ENCODE measurements at places on chromosomes 4 and X.

DNA sequence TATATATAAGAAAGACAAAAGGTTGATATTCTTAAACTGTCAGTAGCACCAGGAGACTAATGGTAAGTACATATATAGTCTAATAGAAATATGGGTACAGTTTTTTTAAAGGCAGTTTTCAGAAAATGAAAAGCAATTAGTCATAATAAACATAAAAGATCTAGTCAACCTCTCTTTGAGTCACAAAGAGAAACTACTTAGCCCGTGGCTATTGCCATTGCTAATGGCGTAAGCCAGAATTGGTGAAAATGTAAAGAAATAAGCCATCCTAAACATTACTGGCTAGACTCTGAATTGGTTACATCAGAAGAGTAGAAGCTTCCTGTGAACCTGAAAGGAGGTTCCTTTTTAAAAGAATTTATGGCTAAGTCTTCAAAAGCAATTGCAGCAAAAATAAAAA is 668.7 kb upstream of the CPEB2 start:
- DNase-seq = no peak

GRCh38 chrX:12972243-12972642 is 2.7 kb upstream of the TMSB4X start:
- DNase-seq = no peak

GRCh38 chr4:152247271-152247975 is 288.5 kb downstream of the FBXW7 start:
- no peak for DNase-seq

- peak; percentile 16 for DNase-seq
Observed at GRCh38 chr4:73922766-73923630, 53.8 kb downstream of the CXCL1 start.

- DNase-seq = no peak
Observed at GRCh38 chr4:187961171-187961570, 34.4 kb upstream of the ZFP42 start.

- no peak for DNase-seq
Observed at GRCh38 chr4:138312536-138312911, 70.4 kb upstream of the SLC7A11 start.

- no peak for DNase-seq
Observed at GRCh38 chr4:81256059-81256970, 41.3 kb upstream of the PRKG2 start.

- DNase-seq = no peak
Observed at GRCh38 chrX:44971674-44972073, 98.7 kb downstream of the KDM6A start.

DNA sequence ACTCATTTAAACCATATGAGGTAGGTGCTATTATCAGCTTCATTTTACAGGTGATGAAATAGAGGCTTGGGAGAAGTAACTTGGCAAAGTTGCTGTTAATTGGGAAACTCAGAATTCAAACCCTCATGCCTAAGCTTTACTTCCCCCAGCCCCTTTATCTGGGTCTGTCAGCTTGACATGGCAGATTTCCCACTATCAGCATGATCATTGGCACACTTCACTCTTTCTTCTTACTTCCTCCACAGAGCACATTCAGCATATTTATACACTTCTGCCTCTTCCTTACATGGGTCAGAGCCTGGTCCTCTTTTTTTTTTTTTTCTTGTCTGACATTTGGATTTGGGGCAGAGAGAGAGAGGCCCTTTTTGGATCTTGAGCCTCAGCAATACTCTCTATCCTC is 56.5 kb upstream of the ARX start:
- DNase-seq = no peak

DNA sequence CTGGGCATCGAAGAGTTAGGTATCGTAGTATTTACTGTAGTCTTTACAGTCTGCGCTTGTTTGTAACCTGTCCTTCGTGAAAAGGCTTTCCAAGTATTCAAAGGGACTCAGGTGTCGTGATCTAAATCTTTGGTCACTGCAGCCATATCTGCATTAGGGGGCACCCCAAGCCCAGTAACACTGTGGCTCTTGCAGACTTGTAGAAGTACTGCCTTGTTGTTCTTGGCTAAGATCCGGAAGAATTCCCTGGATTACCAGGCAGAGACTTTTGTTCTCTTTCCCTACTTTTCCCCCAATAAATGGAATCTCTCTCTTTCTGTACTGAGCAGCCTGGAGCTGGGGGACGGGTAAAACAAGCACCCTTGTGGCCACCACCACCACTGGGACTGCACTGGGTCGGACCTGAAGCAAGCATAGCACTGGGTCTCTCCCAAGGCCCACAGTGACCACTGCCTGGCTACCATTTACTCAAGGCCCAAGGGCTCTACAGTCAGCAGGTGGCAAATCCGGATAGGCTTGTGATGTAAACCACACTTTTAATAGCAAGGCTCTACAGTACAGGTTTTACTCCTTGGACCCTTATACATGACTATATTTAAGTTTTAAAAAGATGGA is 12.0 kb downstream of the CXorf58 start:
- no peak for DNase-seq

GRCh38 chr4:89287945-89288344 is 19.7 kb downstream of the GPRIN3 start:
- DNase-seq = no peak

- DNase-seq = no peak
Observed at GRCh38 chr4:119261986-119262385, 49.5 kb downstream of the USP53 start.

- no peak for DNase-seq
Observed at GRCh38 chrX:72269671-72270251, 7.3 kb downstream of the RPS4X start.

DNA sequence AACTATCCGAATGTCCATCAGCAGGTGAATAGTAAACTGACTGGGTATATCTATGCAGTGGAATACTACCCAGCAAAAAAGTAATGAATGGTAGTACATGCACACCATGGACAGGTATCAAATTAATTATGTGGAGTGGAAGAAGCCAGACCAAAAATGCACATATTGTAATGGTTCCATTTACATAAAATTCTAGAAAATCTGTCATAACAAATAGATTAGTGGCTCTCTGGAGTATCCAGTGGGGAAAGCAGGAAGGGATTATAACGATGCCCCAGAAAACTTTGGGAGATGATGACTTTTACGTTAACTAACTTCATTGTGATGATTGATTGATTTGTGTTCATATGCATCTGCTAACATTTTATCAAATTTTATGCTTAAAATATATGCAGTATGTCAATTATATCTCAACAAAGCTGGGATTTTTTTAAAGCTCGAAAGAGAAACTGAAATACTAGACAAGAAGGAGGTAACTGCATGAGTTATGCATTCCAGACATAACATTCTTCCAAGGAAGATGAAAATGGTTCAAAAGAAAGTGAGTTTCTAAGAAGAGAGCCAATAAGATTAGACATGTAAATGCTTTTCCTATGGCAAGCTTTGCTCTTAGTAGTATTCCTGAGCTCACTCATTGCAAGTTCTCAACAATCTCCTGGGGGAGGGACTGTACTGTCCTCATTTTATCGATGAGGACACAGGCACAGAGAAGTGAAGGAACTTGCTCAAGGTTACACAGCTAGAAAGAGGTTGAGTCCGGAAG is 58.6 kb upstream of the MSX1 start:
- peak; percentile 79 for DNase-seq

GRCh38 chr4:105042451-105042850 is 104.2 kb upstream of the TET2 start:
- no peak for DNase-seq

- no peak for DNase-seq
Observed at GRCh38 chrX:41029332-41029731, 55.9 kb upstream of the USP9X start.

DNA sequence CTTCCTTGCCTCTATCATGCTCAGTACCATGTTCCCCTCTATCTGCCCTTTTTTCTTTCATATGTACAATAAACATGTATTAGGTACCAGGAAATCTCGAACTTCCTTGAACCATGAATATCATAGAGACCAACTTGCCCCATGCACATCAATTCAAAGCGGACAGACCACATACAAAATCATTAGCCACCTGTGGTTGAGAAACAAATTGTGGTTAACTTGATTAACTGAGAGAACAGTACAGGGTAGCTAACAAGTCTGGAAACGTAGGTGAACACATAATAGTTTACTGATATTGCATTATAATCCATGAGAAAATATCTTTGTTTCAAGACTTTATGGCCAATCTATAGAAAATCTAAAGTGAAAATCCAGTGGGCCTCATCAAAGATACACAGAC is 8.2 kb downstream of the CASP3 start:
- DNase-seq = no peak

GRCh38 chr4:20641976-20642375 is 58.3 kb upstream of the PACRGL start:
- no peak for DNase-seq
